ENCODE measurements at places on chromosomes 12 and 14.

DNA sequence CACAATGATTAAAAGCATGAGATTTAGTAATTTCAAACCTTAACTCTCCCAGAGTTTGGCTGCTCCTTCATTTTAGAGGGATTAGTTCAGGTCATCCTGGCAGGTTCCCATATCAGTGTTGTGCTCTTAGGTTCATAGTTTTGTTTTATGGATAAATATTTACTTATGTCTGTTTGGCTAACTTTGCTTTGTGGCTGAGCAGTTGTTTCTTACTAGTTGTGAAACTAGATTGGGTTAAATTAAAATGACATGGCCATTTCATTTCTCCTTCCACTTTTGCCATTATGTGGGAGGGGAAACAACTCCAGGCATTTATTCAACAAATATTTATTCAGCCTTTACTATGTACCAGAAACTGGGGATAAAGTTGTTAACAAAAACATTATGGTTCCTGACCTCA, 158.8 kb downstream of the TMTC3 start:
- DNase-seq, result no peak

DNA sequence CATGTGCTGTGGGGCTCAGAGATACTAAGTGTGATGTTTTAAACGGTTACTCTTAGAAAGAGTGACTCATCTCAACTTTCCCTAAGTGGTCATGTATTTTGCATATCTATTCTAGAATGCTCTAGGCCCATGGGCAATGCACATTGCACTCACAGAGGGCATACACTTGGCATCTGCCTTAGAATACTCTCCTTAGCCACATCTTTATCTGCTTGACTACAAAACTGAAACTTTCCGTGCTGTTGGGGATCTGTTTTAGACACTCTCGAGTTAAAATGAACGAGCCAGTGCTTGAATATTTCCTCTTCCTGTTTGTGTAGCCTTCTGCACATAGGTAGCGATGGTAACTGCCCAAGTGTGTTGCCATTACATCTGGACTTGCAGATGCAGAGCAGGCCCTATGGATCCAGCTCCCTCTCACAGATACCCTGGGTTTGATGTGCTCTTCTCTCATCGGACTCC, 180.5 kb downstream of the CAND1 start:
- no peak for DNase-seq

DNA sequence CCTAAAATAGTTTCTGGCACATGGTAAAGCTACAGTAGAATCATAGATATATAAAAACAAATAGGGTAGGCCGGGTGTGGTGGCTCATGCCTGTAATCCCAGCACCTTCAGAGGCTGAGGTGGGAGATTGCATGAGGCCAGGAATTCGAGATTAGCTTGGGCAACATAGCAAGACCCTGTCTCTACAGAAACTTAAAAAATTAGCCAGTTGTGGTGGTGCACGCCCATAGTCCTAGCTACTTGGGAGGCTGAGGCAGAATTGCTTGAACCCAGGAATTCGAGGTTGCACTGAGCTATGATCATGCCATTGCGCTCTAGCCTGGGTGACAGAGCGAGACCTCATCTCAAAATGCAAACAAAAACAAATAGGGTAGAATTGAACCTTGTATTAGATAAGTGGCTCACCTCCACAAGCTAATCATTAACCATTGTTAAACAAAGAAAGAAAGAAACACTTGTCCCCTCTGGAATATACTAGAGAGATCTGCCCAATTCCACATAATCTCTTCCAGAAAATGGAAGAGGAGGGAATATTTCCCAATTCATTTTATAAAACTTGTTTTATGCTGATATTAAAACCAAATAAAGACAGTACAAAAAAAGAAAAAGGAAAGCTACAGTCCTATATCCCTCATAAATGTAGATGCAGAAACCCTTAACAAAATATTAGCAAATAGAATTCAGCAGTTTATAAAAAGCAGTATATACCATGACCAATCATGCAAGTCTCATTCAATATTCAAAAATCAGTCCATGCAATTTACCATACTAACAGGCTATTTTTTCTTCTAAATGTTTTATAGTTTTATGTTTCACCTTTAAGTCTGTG, 22.7 kb upstream of the DHRS2 start:
- no peak for DNase-seq

GRCh38 chr12:62254967-62255366, 5.2 kb upstream of the USP15 start:
- no peak for DNase-seq

DNA sequence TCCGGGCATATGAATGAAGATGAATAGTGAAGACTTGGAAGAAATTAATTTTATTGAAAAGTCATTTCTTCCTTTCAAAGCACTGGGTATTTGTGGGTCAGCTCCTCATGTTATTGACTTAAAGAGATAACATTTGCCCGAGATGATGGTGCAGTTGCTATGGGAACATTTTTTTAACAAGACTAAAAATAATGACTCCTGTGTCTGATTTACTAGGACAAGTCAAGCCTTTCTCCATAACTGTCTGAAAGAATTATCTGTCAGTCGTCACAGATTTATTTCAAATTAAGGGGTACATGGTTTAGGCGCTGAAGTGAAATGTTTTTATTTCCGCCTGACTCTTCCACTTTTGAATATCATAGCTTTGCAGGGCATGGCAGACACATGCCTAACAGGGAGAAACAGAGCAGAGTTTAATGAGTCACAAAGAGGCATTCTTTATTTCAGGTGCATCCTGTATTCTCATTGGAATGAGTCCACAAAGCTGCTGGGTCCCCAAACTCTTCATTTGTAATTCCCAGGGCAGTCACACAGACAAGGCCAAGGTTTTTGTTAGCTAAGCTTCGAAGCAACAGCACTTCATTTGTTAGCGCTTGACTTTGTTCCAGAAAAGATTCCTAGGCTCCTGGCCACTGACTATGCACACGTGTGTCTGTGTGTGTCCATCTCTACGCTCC, 4.3 kb upstream of the GPHB5 start:
- DNase-seq, result no peak

DNA sequence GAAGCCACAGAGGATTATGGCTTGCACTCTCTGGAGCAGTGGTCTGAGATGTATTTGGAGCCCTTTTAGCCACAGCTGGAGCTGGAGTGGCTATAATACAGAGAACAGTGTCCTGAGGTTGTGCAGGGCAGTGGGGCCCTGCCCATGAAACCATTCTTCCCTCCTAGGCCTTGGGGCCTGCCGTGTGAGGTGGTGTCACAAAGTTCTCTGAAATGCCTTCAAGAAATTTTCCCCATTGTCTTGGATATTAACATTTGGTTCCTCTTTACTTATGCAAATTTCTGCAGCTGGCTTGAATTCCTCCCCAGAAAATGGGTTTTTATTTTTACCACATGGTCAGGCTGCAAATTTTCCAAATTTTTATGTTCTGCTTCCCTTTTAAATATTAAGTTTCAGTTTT, 79.3 kb downstream of the UNC79 start:
- no peak for DNase-seq

DNA sequence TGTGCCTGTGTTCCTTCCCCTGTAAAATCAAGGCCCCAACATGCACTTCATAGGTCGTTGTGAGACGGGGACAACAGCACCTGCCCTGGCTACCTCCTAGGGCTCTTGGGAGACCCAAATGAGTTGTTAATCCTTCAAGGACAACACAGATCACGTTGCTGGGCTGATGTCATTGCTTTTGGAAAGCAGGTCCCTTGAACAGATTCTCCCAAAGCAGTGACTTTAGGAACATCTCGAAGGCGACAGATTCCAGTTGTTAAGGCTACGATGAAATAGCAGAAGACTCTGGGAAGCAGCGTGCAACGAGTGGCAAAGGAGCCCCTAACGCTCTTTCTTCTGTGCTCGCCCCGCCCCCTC, 26.2 kb upstream of the MAP1LC3B2 start:
- no peak for DNase-seq

- DNase-seq, result no peak
Observed at GRCh38 chr12:114821570-114821969, 137.6 kb upstream of the TBX3 start.

- peak; percentile 63 for DNase-seq
Observed at GRCh38 chr14:64891839-64892375, 12.2 kb upstream of the SPTB start.

DNA sequence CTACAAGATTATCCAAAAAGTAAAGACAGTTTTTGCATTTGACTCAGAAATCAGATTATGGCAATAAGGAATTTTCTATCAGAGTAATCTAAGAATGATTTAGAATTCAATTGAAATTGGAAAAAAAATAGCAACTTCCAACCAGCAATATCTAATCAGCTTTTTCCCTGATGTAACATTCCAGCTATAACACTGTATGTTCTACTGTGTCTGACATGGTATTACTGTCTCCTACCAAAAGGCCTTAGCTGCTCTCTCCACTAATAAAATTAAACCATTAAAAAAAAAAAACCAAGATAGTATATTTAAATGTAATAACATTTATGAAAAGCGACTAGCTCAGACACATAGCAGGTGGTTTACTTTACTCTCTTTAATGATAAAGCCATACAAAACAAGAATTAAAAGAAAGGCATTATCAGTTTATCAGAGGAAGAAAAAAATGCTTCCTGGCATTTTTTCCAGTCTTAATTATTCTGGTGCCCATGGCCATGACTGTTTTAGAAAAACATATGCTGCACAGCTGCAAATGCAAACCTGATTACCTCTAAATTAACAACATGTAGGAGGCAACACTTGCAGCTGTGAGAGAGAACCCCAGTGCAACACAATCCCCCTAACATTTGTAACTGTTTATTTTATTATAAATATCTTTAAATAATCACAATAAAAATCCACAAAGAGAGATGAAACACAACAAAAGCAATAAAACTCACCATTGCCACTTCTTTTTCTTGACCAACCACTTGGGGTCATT, 28.8 kb downstream of the PHLDA1 start:
- no peak for DNase-seq

- DNase-seq, result no peak
Observed at GRCh38 chr12:54368025-54368708, 3.9 kb upstream of the GPR84 start.

- DNase-seq, result no peak
Observed at GRCh38 chr14:74244115-74244514, 4.9 kb downstream of the VSX2 start.

- DNase-seq, result no peak
Observed at GRCh38 chr12:46384451-46385309, 12.1 kb upstream of the SLC38A2 start.

GRCh38 chr12:18640321-18640955, 97.4 kb downstream of the PLCZ1 start:
- DNase-seq, result no peak

DNA sequence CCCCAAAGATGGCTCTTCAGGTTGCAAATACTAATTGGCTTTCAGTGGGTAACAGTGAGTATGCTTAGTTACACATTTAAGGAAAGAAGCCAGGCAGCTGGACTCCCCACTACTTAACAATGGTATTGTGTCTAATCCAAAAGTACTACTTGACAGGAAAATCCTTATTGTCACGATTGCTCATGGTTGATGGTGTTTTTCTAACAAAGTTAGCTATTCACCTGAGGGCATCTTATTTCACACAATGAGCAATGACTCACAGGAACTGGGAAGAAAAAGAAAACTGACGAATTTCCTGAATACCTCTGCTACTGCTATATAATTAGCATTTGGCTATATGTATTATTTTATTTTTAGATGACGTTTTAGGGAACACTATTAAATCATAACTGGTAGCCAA, 33.4 kb upstream of the ALG10 start:
- no peak for DNase-seq

Data from CD4-positive, alpha-beta memory T cell (primary cell).